ENCODE measurements at places on chromosomes 2 and 18.

- DNase-seq = no peak
Observed at GRCh38 chr2:217662984-217663602, 339.7 kb downstream of the TNS1 start.

- no peak for DNase-seq
Observed at GRCh38 chr18:27954226-27954625, 222.7 kb downstream of the CDH2 start.

DNA sequence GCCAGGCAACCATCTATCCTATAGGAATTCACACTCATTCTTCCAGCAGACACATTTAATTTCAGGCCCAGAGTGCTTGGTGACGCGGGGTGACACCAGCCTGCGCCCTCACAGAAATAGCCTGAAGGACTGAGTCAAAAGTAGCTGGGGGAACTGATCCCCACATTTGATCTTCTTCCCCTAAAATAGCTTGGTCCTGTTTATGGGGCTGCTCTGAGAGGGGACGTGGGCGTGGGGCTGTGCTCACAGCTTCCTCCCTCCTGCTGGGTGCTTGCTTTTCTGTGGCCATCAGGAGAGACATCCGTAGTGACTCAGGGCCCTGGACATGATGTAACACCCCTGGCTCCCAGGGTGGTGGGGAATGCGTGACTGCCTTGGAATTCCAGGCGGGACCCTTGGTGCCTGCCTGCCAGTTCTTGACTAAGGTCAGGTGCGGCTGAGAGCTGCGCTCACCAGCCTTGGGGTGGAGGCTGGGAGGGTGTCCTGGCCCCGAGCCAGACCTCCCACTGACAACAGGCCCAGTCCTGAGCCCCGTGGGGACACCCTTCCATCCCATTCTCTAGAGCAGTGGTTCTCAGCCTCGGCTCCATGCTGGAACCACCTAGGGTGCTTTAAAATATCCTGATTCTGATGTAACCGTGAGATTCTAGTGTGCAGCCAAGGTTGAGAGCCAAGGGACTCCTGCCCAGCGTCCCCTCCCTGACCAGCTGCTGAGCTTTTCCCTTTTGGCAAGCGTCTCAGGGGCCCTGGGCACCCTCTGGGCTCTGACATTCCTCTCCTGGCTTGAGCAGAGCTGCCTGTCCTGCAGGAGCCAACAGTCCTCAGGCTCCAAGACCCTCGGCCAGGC lies 47.4 kb upstream of the SMAD7 start:
- DNase-seq = no peak

GRCh38 chr2:230325316-230326243 lies 1.4 kb upstream of the SP140L start:
- no peak for DNase-seq

DNA sequence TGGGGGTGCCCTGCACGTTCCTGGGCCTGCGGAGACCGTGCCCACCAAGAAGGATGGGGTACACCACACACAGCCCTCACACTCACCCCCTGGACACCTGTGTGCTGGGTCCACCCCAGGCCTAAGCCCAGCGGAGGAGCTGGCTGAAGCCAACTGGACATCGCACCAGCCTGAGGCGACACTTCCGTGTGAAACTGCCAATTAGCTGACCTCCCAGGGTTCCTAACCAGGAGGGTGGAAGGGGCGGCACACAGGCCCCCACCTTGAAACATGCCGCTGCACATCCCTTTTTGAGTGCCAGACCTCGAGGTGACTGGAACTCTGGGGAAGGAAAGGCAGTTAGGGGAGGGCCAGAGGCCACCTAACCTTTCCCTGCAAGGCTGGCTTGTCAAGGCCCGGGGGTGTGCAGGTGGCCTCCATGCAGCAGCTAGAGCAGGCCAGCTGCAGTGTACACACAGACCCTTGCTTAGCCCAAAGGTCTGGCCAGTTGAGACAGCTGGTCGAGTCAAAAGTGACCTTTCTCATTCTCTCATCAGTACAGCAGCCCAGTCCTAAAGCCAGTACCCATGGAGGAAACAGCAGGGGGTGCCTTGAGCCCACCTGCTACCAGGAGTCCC lies 4.5 kb downstream of the STK25 start:
- DNase-seq = no peak

GRCh38 chr2:216987252-216987821 lies 127.5 kb upstream of the TNP1 start:
- DNase-seq = peak; percentile 5

- DNase-seq = no peak
Observed at GRCh38 chr18:49169037-49169521, 218.3 kb upstream of the SMAD7 start.

GRCh38 chr2:96655526-96655925 lies 13.0 kb downstream of the FER1L5 start:
- no peak for DNase-seq

- no peak for DNase-seq
Observed at GRCh38 chr18:3489462-3489861, 39.5 kb downstream of the TGIF1 start.

- no peak for DNase-seq
Observed at GRCh38 chr2:194491409-194492115, 1165.5 kb upstream of the SLC39A10 start.

GRCh38 chr2:100972452-100972851 lies 29.6 kb upstream of the RPL31 start:
- DNase-seq = no peak

DNA sequence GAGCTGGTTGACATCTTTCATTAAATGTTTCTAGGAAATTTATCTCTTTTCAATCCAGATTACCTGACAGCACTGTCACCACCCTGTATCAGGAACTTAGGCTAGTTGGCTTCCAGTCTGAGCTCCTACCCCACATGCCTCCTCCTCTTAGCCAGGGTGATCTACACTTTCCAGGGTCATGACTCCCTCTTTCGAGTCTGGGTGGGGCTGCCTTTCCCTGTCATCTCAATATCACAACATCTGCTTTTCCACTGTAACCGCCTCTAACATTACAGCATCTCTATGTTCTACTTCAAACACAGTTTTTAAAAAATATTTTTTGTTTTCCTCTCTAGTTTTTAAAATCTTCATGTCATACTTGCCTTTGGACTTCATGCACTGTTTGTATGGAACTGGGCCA lies 129.2 kb downstream of the RBMS1 start:
- DNase-seq = no peak

GRCh38 chr2:65525616-65526231 lies 93.3 kb upstream of the SPRED2 start:
- DNase-seq = no peak

DNA sequence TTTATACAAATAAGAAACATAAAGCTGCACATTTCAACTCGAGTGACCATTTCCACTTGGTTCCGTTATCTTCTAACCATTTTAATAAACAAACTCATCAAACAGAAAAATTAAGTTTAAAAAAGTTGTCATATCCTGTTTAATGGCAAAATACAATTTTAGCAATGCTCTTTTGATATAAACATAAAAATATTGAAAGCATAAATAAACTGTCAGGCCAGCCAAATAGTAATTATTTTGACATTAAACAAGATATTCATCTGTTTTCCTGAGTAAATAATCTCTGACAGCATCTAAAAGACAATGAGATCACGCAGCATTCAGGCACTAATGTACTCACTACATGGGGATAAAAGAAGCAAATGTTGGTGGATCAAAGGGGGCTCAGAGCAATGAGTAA lies 145.3 kb upstream of the ATP5MC3 start:
- no peak for DNase-seq

- DNase-seq = no peak
Observed at GRCh38 chr2:70723286-70723885, 44.6 kb downstream of the ADD2 start.

DNA sequence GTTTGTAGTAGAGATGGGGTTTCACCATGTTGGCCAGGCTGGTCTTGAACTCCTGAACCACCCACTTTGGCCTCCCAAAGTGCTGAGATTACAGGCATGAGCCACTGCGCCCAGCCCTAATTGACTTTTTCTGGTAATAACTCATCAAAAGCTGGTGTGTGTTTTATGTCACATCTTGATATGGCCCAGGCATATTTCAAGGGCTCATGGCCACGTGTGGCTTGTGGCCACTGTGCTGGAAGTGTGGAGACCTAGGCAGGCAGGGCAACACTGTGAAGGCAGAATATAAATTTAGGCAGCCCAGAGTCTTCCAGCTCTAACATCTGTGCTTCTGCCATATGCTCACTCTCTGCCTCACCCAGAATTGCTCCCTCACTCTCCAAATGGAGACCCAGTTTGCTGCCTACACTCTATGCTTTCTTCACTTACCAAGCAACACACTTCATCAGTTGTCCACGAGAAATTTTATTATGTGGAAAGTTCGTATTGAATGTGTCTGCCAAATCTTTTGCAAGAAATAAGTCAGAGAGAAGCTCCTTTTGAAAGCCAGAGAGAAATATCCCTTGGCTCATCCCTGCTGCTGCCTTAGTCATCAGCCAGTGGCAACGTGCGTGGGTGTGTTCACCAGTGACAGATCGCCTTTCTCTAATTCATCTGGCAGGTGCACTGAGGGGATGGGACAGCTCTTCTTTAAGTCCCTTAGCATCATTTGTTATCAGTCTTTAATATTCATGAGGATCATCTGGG lies 129.4 kb upstream of the CXCR4 start:
- DNase-seq = no peak

DNA sequence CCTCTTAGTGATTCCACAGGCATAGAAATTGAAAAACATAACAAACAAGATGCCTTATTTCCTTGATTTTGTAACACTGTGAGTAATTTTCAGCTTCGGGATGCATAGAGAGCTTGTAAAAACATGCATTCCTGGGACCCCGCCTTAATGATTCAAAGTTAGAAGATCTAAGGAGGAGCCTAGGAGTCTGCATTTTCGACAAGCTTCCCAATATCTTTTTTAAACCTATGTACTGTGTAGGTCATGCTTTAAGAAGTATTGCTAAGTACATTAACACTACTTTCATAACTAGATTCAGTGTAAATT lies 109.8 kb upstream of the ZNF516 start:
- no peak for DNase-seq

DNA sequence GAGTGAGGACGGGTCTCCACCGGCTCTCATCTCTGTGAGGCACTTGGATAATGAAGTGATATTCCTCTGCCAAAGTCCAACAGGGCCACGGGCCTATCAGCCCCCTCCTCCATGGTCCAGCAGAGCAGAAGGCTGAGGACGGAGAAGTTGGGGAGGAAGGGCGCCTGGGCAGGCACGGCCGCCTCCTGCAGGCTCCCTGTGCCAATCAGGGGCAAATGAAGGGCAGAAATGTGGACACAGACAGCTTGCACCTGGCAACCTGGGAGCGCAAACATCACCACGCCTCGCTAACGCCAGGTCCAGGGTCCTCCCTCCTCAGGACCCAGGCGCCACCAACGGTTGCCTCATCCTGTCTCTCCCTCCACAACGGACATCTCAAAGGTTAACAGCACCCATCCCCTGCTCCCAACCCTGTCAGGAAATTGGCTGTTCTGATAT lies 24.3 kb downstream of the SMAD7 start:
- DNase-seq = no peak

DNA sequence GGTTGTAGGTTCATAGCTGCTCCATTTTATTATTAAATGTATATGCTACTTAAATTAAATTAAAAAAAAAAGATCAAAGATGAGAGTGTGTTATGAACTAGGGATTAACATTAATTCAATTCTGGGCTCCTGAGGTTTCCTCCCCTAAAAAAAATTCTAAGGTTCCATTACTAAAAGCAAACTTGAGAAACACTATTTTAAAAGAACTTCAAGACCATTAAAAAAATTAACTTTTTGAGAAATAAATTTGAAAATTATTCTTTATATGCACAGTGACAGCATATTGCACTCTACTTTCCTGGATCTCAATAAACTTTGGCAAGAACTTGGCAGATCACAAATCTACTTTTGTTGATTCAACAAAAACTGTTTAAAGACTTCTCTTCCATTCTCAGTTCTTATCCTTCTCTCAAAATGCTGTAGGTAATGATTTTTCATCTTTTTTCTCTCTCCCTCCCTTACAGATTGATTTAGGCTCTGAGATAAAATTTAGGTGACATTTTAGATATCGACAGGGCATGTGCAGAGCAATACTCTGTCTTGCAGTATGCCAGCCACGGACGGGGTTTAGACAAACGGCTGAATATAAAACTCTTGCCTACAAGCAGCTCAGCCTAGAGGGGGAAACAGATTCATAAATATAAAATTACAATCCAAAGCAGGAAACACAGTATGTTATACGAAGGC lies 592 bp upstream of the MARS2 start:
- no peak for DNase-seq

- DNase-seq = no peak
Observed at GRCh38 chr2:11717623-11718022, 28.8 kb upstream of the LPIN1 start.

DNA sequence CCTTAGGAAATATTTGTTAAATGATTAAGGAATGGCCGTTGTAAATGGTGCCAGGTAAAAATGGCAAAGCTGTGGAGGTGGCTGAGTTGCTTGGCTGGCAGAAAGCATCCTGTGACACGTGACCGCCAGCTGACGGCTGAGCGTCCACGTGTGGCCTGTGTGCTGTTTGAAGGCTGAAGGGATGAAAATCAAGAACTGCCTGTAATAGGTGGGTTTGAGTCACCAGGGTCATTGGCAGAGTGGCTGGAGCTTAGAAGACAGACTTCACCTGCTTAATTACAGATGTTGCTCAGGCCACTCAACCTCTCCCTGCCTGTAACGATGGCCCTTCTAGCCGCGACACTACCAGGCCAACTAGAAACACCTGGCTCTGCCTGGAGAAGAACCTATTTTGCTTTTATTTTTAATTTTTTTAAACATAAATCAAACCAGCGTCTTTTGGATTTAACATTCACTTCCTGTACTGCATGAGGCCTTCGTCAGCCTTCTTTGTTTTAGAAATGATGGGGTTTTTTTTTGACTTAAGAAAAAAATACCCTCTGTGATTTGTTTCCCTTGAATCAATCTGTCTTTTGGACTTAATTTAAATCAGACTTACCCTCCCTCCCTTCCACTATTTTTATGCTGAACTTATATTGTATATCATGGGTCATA lies 206.5 kb downstream of the PRKCE start:
- DNase-seq = no peak

Measured in Ammon's horn (tissue), 1 donor.